Urothelium cell line (cell line): ENCODE measurements at places on chromosomes 4 and X.

GRCh38 chrX:86711531-86712180 lies 563.4 kb downstream of the DACH2 start:
- DNase-seq, result no peak

DNA sequence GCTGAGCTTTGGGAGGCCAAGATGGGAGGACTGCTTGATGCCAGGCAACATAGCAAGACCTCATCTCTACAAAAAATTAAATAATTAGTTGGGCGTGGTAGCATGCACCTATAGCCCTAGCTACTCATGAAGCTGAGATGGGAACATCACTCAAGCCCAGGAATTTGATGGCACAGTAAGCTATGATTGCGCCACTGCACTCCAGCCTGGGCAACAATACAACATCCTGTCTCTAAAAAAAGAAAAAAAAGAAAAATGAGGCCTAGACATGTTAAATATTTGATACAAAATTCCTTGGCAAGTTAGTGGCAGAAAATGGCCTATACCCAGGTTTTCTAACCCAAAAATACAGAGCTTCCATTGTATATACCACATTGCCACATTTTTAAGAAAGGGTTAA lies 88.1 kb upstream of the MAB21L2 start:
- DNase-seq, result no peak

GRCh38 chrX:57667010-57667409 lies 13.1 kb downstream of the NLRP2B start:
- no peak for DNase-seq

DNA sequence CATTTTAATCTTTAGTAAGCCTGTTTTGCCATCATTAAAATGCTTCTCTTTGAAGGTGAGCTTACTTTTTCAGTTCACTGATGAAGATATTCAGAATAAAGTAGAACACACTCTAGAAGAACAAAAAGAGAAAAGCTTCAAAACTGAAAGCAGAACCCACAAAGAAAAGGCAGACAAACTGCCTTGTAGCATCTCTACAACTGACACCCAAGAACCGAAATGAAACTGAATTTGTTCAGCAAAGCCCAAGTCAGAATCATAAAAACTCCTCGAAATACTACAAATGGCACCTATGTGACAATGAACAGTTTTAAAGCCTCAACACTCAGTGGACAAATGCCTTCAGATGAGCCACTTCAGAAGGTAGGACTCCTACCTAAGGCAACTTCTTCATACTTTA lies 83.6 kb downstream of the MAML3 start:
- no peak for DNase-seq

- DNase-seq, result no peak
Observed at GRCh38 chrX:39967348-39967747, 130.4 kb downstream of the BCOR start.

DNA sequence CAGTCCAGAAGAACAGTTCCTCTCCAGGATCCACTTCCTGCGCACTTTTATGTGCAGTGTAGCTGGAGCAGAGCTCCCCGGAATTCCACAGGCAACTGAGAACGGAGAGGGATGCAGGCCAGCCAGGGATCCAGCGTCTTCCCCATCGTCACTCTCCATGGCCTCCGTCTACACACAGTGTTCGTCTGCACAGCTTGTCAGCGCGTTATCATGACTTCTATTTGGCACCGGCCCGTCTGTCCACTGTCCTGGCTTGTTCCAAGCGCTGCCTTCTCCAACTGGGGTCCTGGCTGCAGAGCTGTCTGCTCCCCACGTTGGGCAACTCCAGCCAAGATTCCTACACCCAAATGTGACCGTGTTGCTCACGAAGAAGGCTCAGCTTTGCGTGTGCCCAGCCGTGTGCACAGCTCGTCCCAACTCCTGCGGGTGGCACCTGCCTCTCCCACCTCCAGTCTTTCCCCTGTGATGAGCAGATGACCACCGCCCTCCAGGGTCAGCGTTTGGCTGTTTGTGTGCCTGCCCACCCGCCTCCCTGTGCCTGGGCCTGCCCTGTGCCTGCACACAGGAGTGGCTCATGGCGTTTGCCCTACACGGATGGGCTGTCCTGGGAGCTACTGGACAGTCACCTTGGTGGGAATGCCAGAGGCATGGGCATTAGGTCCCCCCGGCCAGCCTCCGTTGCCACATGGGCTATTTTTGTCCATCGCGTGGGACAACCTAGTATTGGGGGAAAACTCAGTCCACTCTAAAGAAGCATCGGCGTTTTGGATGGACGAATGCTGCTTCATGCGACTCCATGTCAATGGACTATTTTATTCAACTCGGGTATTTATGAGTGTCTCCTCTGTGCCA lies 2.2 kb upstream of the CTBP1 start:
- no peak for DNase-seq

DNA sequence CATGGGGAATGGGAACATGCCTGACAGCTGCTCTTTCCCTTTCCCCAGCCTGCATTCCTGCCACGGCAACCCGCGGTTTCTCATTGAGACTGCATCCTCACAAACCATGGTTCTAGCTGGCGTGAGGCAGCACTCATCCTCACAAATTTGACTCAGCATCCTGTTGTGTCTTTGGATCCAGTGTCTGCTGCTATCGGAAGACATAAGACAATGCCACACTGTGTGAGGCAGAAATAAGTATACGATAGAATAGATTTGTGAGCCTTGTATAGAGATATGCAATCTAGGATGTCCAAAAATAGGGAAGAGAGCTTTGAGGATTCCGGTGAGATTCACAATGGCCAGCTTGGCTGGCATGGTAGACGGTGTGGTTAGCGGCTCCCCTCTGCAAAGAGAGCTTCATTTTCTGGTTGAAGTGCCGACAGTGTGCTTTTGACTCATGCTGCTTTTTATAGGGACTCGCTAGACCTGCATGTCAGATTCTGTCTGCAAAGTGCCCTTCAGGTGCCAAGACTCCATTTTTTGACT lies 161.3 kb upstream of the PSAPL1 start:
- peak; percentile 7 for DNase-seq

- no peak for DNase-seq
Observed at GRCh38 chr4:95020521-95020920, 262.8 kb downstream of the BMPR1B start.

GRCh38 chr4:190016369-190017289 lies 10.4 kb downstream of the FRG2 start:
- DNase-seq, result no peak

DNA sequence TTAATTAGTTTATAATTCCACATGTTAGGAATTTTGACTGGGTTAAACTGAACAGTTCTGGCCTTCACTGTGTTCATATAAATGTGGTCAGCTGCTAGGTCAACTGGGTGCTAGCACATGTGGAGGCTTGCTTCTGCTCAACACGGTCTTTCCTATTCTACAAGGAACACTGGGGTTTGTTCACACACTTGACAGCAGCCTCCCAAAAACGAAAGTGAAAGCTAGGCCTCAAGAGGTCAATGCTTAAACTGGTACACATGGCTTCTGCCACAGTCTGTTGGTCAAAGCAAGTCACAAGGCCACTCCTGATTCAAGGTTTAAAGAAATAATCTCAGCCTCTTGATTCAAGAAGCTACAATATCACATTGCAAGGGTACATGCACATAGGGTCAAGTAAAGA lies 126.5 kb downstream of the QDPR start:
- DNase-seq, result peak; percentile 18

DNA sequence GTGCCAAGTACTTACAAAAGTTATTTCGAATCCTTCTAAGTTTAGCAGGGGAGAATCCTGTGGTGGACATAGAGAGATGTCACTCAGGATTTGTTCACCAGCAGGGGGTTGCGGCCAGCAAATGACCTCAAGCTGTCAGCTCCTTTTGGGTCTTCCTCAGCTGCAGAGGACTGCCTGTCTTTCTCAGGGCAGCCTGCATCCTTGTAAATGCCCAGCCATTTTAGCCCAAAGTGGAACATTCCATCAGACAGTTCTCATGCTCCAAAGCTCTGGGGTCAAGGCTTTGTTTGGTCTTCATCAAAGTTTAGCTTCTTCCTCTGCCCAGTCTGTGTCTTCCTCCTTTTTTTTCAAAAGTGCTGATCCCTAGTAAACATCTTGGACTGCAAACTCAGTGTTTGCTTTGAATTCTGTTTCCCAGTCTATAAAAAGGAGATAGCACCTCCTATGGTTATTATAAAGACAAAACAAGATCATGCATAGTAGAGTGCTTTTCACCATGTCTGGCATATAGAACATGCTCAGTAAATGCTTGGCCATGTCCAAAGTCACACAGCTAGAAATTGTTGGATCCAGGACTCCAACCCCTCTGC lies 156.4 kb upstream of the GATB start:
- DNase-seq, result no peak

GRCh38 chr4:104066533-104066932 lies 346.7 kb upstream of the TACR3 start:
- DNase-seq, result no peak

GRCh38 chrX:119537487-119537886 lies 27.7 kb downstream of the STEEP1 start:
- DNase-seq, result no peak

GRCh38 chr4:38499101-38499500 lies 164.9 kb upstream of the KLF3 start:
- DNase-seq, result no peak

DNA sequence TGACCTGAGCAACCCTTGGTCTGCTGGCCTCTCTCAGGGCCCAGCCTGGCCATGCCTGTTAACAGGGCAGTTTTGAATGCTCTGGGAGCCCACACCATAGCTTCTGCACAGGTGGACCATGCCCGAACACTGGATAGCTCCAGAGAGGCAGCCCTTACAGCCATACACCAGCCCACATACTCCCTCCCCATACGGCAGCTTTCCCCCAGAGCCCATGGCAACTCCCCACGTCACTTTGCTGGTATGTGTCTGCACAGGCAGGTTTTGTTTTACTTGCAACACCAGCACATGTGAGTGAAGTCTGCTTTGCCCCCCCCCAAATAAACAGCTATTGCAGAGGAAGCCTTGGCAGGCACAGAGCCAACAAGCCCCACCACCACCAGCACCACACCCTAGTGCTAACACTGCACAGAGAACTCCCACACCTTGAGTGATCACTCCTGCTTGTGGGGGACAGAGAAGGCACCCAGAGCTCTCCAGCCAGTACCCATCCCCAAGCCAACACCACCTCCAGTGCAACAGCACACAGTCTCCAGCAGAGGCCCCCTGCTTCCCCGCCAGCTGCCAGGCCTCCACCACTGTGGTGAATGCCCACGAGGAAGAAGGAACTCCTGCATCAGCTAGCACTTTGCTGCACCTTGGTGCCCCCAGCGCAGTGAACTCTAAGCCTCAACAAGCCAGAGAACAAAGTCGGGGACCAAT lies 87.3 kb downstream of the STPG2 start:
- no peak for DNase-seq

GRCh38 chr4:18390655-18391353 lies 369.2 kb upstream of the LCORL start:
- DNase-seq, result peak; percentile 22

- no peak for DNase-seq
Observed at GRCh38 chrX:119935215-119935874, 8.2 kb downstream of the NKAP start.

DNA sequence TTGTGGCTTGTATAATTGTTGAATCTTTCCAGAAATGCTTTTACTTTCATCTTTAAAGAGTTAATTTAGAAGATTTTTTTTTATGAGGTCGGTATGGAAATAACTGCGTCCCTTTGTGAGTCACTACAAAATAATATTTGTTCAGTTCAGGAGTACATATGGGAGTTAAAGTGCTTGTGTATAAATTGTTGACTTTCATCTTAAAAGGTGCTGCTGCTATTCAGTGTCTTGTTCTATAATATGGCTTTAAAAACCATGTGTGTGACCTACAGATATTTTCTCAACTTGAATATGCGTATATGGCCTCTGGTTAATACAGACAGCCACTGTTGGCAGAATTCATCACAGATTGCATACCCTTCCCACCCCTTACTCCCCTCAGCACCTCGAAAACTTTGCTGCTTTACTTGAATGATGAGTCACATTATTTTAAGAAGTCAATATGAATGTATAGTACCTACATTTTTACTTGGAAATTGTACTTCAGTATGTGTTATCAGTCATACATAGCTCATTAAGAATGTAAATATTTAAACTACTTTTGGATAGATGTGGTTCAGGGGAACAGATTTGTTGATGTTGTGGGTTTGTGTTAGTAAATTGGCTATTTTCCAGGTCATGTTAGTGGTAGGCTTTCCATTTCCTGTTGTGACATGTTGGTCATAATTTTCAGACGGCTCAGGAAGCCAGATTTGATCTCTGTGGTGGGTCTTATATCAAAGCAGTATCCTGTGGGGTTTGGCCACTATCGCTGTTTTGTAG lies 1.5 kb downstream of the CLCN3 start:
- no peak for DNase-seq

DNA sequence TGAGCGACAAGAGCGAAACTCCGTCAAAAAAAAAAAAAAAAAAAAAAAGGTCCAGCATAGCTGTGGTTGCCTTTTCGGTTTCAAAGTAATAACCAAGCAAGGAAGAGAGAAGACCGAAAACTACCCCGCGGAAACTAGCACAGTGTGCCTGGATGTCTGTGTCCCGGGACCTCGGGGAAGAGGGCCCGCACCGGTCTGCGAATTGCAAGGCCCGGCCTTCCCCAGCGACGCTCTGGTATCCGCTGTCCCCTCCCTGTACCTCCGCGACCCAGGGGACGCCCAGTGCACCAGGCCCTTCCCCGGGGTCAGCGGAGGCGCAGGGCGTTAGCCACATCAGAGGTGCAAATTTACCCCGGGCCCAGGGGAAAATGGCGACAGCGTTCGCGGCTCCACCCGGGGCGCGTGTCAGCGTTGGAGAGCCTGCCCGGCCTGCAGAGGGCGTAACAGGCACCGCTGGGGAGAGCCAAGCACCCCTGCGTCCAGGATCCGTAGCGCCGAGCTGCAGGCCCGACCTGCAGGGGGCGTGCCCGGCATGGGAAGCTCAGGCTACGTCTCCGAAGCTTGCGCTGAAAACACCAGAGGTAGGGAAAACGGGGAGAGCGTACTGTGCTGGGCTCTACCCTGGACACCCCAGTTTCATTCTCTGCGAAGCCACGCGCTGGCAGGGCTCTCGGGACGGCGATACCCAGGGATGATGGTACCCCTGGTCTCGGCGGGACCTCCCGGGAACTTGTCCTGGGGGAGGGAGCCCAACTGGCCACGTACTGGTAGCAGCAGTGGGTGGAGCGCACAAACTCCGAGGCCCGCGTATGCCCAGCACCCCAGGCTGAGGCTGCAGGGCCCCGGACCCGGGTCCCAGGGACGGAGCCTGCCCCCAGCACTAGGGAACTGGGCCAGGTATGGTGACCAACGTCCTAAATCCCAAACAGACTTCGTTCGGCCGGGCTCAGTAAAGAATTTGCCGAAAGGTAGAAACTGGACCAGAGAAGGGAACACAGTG lies 16.2 kb downstream of the NKX6-1 start:
- no peak for DNase-seq

- no peak for DNase-seq
Observed at GRCh38 chrX:15204130-15204751, 65.6 kb downstream of the ASB9 start.

DNA sequence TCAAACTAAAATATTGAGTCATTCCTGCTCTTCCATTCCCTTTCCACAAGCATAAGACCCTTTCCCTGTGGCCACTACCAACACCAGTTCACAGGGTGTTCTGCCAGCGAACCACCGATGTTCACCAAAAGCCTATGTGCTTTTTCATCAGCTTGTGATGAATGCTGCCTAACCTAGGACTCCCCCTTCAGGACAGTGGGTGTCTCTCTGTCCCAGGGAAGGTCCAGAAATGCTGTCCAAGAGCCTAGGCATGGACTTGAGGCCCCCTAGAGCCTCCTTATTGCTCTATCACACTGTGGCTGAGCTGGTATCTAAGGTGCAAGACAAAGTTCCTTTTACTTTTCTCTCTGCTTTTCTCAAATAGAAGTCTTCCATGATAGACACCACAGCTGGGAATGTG lies 1015.6 kb downstream of the PCDH19 start:
- no peak for DNase-seq
